ENCODE measurements at places on chromosomes 7 and 10. TPM values are rescaled to one million over a fixed set of nuclear protein-coding genes. Genes with fewer than 3 reads are reported as not detected.

Gene SLC18A3
- not detected for total RNA-seq

Gene TRPV5
- total RNA-seq, result not detected

Gene INHBA
- 14.3 TPM for total RNA-seq

Gene SFTPA1
- not detected for total RNA-seq

- DNase-seq, result no peak
Measured at GRCh38 chr10:28800144-28800543, 122.8 kb downstream of the BAMBI start.

GRCh38 chr10:112835944-112836451, 114.0 kb upstream of the TCF7L2 start:
- DNase-seq, result no peak

DNA sequence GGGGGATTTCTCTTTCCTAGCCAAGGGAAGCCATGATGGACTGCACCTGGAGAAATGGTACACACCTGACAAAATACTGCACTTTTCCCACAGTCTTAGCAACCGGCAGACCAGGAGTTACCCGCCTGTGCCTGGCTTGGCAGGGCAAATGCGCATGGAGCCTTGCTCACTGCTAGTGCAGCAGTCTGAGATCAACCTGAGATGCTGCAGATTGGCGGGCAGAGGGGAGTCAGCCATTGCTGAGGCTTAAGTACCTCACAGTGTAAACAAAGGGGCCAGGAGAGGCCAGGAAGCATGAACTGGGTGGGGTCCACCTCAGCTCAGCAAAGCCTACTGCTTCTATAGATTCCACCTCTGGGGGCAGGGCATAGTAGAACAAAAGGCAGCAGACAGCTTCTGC, 49.4 kb downstream of the OR13A1 start:
- no peak for DNase-seq

- no peak for DNase-seq
Measured at GRCh38 chr7:22563621-22564241, 63.7 kb upstream of the STEAP1B start.

DNA sequence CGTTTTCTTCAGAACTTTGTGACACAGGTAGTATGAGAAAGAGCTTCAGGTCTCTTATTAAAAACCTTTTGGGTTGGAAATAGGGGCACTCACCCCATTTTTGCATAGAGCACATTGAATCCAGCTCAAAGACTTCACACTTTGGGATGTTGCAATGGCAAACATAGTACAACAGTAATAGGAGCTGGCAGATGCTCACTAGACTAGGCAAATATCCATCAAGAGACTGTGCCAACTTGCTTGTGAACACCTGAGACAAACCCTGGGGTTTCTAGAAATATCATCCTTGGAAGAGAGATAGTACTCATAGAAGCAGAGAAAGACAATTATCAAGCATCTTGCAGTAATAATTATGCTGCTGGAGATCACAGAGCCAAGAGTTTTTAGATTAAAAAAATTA, 280.0 kb downstream of the CACNA2D1 start:
- DNase-seq, result no peak

GRCh38 chr10:101238732-101239105, 9.5 kb upstream of the LBX1 start:
- no peak for DNase-seq

DNA sequence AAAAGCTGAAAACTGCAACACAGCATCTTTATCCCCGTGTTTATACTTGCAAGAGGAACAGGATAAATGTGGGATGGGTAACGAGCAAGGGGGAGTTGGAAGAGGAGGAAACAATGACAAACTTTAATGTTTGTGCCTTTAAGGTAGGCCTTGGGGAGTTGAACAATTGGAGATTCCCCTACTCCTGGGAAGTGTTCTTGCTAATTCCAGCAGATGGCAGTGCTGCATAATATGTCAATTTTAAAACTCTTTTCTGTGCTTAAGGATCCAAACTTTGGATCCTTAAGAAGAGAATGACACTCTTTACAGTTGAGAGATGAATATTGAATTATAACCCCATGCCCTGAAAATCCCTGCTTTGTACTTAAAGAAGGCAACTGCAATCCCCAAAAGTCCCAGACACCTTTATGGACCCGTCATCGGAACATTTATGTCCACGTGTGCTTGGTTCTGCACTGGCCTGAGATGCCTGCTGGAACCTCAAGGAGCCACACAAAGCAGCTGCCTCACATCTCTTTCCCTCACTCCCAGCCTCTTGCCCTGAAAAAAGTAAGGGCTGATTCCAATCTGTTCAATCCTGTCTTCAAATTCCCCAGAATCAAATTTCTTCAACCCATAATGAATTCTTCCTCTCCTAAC, 12.0 kb downstream of the IFIT5 start:
- peak; percentile 70 for DNase-seq

- DNase-seq, result no peak
Measured at GRCh38 chr10:106506526-106507283, 657.8 kb downstream of the SORCS1 start.

- peak; percentile 82 for DNase-seq
Measured at GRCh38 chr10:25493122-25493893, 318.5 kb downstream of the GPR158 start.

- DNase-seq, result peak; percentile 17
Measured at GRCh38 chr10:49382226-49382625, 13.7 kb downstream of the DRGX start.

GRCh38 chr7:40883826-40884225, 749.0 kb downstream of the SUGCT start:
- DNase-seq, result no peak

GRCh38 chr10:120951288-120951687, 100.1 kb downstream of the WDR11 start:
- DNase-seq, result no peak

- DNase-seq, result no peak
Measured at GRCh38 chr7:142642316-142642715, 107.0 kb upstream of the PRSS1 start.

DNA sequence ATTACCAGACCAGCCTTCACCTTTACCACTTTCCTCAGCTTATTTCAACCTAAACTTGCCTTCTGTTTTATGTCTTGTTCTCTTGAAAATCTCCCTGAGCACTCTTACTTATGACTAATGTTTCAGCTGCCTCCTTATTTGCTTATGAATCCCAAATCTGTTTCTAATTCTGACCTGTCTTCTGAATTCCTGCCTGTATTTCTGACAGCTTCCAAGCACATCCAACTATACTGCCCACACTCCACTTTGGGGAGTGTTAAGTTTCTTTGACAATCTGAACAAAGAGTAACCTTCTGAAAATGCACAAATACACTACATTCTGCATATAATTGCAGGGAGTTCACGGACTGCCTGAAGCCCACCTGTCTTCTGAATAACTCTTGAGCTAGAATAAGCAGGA, 48.7 kb downstream of the ARMC3 start:
- no peak for DNase-seq

- no peak for DNase-seq
Measured at GRCh38 chr10:70479626-70480238, 1.2 kb downstream of the PALD1 start.

DNA sequence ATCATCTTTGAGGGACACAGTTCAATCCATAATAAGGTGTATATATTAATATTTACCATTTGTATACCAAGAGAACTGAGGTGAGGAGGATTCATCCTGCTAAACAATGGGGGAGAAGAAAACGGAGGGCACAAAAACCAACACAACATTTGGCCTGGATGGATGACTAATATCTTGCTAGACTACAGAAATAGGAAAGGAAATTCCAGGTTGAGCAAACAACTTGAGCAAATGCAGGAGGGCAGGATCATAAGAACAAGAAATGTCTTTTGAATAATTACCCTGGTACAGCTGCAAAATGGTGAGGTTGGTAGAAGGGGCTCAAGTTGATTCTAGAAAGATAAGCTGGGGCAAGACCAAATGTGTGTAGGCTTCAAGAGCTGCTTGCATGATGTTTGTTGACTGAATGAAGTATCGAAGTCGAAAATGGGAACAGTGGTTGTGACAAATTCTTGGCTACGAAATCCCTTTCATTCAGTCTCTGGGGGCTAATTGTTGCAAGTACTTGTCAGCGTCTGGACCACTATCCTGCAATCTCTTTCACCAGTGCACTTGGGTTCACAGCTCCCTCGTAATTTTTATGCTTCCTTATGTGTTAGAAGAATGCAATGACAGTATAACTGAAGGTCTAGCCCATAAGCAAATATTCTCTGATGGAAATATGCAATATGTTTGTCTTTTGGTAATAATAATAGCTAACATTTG, 176.2 kb downstream of the PTEN start:
- DNase-seq, result no peak

- DNase-seq, result no peak
Measured at GRCh38 chr7:26553582-26553981, 261.9 kb downstream of the SNX10 start.

GRCh38 chr7:152504816-152505215, 69.0 kb upstream of the KMT2C start:
- no peak for DNase-seq

Data from SJSA1 (cell line).